ENCODE measurements at places on chromosomes 4 and X. TPM values are rescaled to one million over a fixed set of nuclear protein-coding genes. Genes with fewer than 3 reads are reported as not detected.

- no peaks in the 10 kb centered on the region for H3K4me1 ChIP-seq
- H3K27ac ChIP-seq = no peak overlapping the region
- no peak for DNase-seq
- H3K27me3 ChIP-seq = peaks cover 4% of the 10 kb centered on the region
- no peak overlapping the region for H3K4me3 ChIP-seq
Measured at GRCh38 chr4:4362991-4363697, 23.8 kb upstream of the NSG1 start.

Gene PNMA3
- total RNA-seq = 1.4 TPM

Gene BGN
- total RNA-seq = not detected

Gene BMPR1B
- total RNA-seq = not detected

- H3K27me3 ChIP-seq = peaks cover 33% of the 10 kb centered on the region
- no peak overlapping the region for H3K4me3 ChIP-seq
- no peak for DNase-seq
- peaks cover 7% of the 10 kb centered on the region for H3K4me1 ChIP-seq
Measured at GRCh38 chrX:151174581-151175282, 1.7 kb upstream of the GPR50 start.

Gene CXCL8
- total RNA-seq = 0.81 TPM

- no peaks in the 10 kb centered on the region for H3K27me3 ChIP-seq
- H3K4me3 ChIP-seq = no peak overlapping the region
- no peak for DNase-seq
Measured at GRCh38 chr4:181566490-181566889, 676.7 kb upstream of the TENM3 start.

DNA sequence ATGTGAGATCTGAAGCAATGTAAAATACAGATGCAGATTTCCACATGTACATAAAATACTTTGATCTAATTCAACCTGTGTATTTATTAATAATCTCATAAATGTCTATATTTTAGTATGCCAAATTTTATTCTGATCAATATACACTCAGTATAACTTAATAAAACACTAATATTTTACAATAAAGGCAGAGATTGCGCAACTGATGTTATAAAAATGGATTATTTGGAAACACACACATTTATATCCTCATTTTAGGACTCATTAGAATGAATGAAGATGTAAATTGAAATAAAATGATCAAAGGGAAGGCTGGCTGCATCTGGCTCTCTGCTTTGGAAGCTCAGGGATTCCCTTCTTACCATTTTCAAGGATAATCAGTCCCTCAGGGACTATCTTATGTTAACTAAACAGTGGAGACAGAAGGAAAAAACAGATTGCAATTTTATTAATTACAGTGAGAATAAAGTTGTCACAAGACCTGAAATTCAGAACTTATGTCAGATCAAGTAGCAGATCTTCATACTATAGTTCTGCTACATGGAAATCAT, 900.9 kb upstream of the EPHA5 start:
- H3K36me3 ChIP-seq = no peaks in the 10 kb centered on the region
- H3K27ac ChIP-seq = no peak overlapping the region
- no peak overlapping the region for H3K4me3 ChIP-seq
- no peaks in the 10 kb centered on the region for H3K27me3 ChIP-seq
- no peak for DNase-seq
- H3K4me1 ChIP-seq = no peaks in the 10 kb centered on the region

Gene PCDH19
- not detected for total RNA-seq

Gene GABRE
- not detected for total RNA-seq

DNA sequence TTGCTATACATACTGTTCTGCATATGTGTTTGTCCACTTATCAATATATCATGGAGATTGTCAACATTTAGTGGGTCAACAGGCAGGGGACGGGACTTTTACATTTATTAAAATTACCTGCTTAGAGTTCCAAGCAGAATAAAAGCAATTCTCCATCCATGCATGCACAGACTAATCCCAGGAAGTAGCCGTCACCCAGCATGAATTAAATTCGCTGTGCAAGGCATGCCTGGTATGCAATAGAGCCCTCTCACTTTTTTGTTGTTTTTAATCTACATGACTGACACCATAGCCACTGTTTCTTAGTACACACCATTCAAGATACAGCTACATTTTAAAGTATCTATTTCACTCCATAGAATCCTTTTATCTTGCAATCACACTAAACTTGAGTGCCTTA, 108.9 kb downstream of the USP46 start:
- H3K27me3 ChIP-seq = peaks cover 8% of the 10 kb centered on the region
- H3K36me3 ChIP-seq = no peaks in the 10 kb centered on the region
- no peak for DNase-seq
- no peaks in the 10 kb centered on the region for H3K4me1 ChIP-seq

DNA sequence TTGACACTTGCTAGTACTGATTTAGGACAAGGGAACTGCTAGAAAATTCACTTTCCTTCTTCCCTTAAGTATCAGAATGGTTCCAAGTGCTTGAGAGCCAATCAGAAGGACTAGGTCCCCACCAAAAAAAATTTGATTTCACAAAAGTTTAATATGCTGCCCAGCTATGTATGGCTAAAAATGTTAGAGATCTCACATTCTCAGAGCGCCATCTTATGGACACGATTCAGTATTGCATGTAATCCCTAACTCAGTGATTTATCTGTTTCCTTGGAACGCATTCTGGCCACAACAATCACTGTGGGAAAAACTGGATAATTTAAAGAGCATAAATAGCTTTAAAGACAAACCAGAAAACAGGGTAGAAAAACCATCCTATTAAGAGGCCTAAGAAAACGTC, 255.1 kb upstream of the GPC4 start:
- no peak for DNase-seq
- no peak overlapping the region for H3K4me3 ChIP-seq
- H3K36me3 ChIP-seq = no peaks in the 10 kb centered on the region

DNA sequence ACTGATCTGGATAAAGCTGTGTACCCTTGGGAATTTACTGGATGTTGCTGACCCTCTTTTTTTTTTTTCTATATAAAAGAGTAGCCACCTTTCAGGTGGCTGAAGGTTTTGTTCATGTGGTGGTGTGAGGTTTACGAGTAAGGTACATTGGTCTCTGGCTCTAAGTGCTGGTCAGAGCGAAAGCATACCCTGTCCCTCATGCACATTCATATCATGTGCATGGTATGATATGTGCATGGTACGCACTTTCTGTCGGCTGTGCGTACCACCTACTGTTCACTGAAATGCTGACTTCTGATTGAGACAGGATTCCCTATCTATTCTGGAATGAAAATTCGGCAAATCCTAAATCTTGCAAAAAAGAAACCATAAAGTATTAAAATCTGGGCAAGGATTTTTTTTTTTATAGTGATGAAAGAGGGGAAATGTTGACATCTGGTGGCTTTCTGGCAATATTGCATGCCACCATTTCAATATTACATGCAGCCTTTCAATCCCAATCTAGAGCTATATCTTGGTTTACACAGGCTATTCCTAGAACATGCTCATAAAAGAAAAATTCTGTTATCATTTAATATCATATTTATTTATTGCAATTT, 32.8 kb downstream of the FAM149A start:
- H3K36me3 ChIP-seq = no peaks in the 10 kb centered on the region
- no peak overlapping the region for H3K4me3 ChIP-seq
- no peak overlapping the region for H3K27ac ChIP-seq

Gene SCML2
- total RNA-seq = 2.3 TPM

GRCh38 chr4:112752061-112752460, 115.1 kb downstream of the LARP7 start:
- DNase-seq = no peak
- H3K27ac ChIP-seq = no peak overlapping the region
- H3K4me3 ChIP-seq = no peak overlapping the region
- no peaks in the 10 kb centered on the region for H3K36me3 ChIP-seq
- H3K4me1 ChIP-seq = no peaks in the 10 kb centered on the region

DNA sequence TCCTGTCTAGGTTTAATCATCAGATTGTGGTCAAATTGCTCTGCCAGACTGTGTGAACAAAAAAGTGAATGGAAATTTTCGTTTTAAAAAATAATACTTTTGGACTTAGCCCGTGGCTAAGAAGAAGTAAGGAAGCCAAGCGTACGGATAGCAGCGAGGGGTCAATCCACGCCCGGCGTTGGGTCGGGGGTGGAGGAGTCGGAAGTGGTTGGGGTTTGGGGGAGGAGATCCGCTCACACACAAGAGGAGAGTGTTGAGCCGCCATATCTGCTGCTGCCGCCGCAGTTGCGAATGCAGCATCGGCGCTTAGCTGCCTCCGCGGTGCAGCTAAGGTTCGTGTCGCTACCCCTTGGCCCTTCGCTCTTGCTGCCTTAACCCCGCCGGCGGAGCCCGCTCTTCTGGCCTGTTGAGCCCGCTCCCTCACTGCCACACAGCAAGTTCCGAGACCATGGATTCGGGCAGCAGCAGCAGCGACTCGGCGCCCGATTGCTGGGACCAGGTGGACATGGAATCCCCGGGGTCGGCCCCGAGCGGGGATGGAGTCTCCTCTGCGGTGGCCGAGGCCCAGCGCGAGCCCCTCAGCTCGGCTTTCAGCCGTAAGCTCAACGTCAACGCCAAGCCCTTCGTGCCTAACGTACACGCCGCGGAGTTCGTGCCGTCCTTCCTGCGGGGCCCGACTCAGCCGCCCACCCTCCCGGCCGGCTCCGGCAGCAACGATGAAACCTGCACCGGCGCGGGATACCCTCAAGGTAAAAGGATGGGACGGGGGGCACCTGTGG, at the start of gene GSPT2:
TSS of gene GSPT2 (plus strand) at position 264 of the 779 bp plus-strand sequence. CDS start at position 449, 185 bp downstream.
- peak; percentile 82 for DNase-seq
- peaks cover 26% of the 10 kb centered on the region for H3K36me3 ChIP-seq
- H3K4me1 ChIP-seq = peaks cover 18% of the 10 kb centered on the region
- H3K4me3 ChIP-seq = peak within 1 kb of the TSS; percentile 76
- peak within 1 kb of the TSS; percentile 33 for H3K27ac ChIP-seq
- no peaks in the 10 kb centered on the region for H3K27me3 ChIP-seq

GRCh38 chr4:86004030-86004429, 355.8 kb downstream of the MAPK10 start:
- H3K27ac ChIP-seq = no peak overlapping the region
- no peaks in the 10 kb centered on the region for H3K36me3 ChIP-seq
- H3K4me1 ChIP-seq = no peaks in the 10 kb centered on the region

GRCh38 chr4:110540581-110540980, 64.6 kb downstream of the ENPEP start:
- H3K27ac ChIP-seq = no peak overlapping the region
- peaks cover 8% of the 10 kb centered on the region for H3K27me3 ChIP-seq
- no peaks in the 10 kb centered on the region for H3K36me3 ChIP-seq
- H3K4me3 ChIP-seq = no peak overlapping the region

GRCh38 chrX:39450234-39450977, 647.4 kb downstream of the BCOR start:
- H3K4me1 ChIP-seq = peaks cover 24% of the 10 kb centered on the region
- H3K27ac ChIP-seq = no peak overlapping the region
- H3K36me3 ChIP-seq = no peaks in the 10 kb centered on the region
- no peak for DNase-seq

- H3K27ac ChIP-seq = no peak overlapping the region
- no peaks in the 10 kb centered on the region for H3K27me3 ChIP-seq
- H3K4me1 ChIP-seq = no peaks in the 10 kb centered on the region
- no peaks in the 10 kb centered on the region for H3K36me3 ChIP-seq
Measured at GRCh38 chr4:111204797-111205196, 581.9 kb upstream of the PITX2 start.

Gene MORF4L2
- total RNA-seq = 184 TPM

DNA sequence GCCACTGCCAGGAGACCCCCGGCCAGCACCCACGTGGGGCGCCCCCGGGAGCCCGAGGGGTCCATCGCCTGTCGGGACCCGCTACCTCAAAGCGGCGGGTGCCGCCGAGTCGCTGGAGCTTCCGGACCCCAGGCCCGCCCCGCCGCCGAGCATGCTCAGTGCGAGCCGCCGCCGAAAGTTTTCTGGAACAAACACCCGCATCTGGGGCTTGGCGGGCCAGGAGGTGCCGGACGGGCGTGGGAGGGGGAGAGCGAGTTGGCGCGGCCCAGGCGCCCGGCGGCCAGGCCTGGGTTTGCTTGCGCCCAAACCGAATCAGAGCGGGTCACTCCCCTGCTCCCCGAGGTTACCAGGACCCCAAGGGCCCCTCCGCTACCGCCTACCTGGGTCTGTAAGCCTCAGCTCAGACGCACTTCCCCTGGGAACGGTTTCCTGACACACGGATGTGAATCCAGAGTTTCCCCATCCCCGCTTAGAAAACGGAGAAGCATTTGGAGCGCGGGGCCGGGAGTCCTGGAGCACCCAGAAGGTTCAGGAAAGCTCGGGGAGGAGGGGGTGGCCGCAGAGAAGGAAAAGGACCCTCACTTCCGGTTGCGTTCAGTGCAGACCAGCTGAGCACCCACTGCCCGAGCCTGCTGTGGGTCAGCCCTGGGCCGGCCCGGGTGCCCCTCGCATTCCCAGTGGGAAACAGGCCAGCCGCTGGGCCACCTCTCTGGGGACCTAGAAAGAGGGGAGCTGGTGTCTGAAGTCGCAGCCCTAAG, at the start of gene EVC2:
TSS of gene EVC2 (minus strand) at position 111 of the 758 bp plus-strand sequence. CDS start at position 65, 46 bp downstream.
- DNase-seq = peak; percentile 58
- H3K27ac ChIP-seq = no peak within 1 kb of the TSS
- H3K36me3 ChIP-seq = peaks cover 8% of the 10 kb centered on the region
- H3K27me3 ChIP-seq = peaks cover 40% of the 10 kb centered on the region
- H3K4me3 ChIP-seq = peak within 1 kb of the TSS; percentile 54
- H3K4me1 ChIP-seq = peaks cover 33% of the 10 kb centered on the region

DNA sequence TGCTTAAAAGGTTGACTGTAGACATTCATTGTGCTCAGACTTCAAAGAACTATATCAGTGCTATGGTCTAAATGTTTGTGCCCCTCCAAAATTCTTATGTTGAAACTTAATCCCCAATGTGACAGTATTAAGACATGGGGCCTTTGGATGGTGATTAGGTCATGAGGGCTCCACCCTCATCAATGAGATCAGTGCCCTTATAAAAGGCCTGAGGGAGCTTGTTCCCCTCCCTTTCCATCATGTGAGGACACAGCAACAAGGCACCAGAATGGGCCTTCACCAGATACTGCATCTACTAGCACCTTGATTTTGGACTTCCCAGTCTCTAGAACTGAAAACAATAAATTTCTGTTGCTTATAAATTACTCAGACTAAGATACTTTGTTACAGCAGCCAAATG, 28.3 kb downstream of the CLOCK start:
- no peak overlapping the region for H3K27ac ChIP-seq
- no peak for DNase-seq
- H3K4me3 ChIP-seq = no peak overlapping the region
- no peaks in the 10 kb centered on the region for H3K27me3 ChIP-seq

Gene CSAG3
- not detected for total RNA-seq

- H3K4me3 ChIP-seq = no peak overlapping the region
- H3K27me3 ChIP-seq = no peaks in the 10 kb centered on the region
- no peaks in the 10 kb centered on the region for H3K36me3 ChIP-seq
- DNase-seq = no peak
- H3K27ac ChIP-seq = no peak overlapping the region
Measured at GRCh38 chr4:130591091-130591490, 1495.1 kb downstream of the C4orf33 start.

Gene SLC7A11
- 3.2 TPM for total RNA-seq

GRCh38 chr4:74012130-74012529, 13.7 kb upstream of the CXCL5 start:
- no peak overlapping the region for H3K27ac ChIP-seq
- DNase-seq = no peak
- H3K4me3 ChIP-seq = no peak overlapping the region
- no peaks in the 10 kb centered on the region for H3K36me3 ChIP-seq
- H3K4me1 ChIP-seq = no peaks in the 10 kb centered on the region

All from activated CD4-positive, alpha-beta memory T cell treated with anti-CD3 and anti-CD28 coated beads for 36 hours (primary cell).